ENCODE measurements at places on chromosomes 13 and 19. TPM values are rescaled to one million over a fixed set of nuclear protein-coding genes. Genes with fewer than 3 reads are reported as not detected.

DNA sequence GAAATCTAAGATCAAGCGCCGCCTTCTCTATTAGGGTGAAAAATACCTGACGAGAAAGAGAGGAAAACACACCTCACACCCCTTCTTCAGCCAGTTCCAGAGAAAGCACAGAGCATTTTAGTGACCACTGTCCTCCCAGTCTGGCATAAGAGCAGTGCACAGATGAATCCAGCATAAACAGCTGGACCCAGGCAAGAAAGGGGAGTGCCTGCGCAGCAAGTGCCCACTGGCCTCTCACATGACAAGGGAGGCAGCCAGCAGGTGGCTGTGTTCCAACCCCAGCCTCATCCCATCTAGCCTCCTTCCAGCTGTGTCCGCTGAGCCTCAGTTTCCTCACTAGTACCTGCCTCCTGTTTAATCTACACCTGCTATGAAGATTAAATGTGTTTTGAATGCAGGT, 8.0 kb downstream of the MED26 start:
- no peak for DNase-seq

DNA sequence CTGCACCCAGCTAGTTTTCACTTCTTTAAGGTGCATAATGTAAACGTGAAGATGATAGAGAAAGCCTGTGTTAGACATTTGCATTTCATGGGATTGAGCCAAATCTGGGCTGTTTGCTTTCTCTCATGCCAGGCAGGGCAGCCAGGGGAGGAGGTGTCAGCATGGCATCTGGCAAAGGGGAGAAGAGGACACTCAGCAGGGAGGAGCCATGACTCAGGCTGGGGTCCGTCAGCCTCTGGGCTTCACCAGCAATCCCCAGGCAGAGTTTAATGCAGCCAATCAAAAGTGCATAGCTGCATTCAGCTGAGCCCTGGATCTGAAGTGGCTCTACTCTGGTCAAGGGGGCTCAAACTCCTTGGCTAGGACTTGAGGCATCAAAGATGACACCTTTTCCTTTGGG, 23.5 kb downstream of the EBPL start:
- no peak for DNase-seq

GRCh38 chr13:36531746-36532486, 99.6 kb downstream of the CCNA1 start:
- DNase-seq: no peak

DNA sequence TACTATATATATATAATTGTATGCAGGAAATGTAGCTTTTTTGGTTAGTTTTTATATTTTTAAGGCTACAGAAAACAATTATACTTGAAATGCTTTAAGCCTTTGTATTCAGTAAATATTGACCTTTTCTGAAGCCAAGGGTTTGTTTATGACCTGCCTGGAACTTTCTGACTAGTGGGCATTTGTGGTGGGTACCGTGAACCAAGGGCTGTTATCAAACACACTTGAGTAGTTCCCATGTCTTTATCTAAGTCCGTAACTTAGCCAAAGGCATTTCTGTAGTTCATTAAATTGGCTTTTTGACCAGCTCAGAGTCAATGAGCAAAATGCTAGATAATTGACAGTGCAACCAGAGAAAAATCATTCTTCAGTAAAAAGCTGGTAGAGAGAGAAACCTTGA, 1444.2 kb upstream of the SLC10A2 start:
- DNase-seq: no peak

- DNase-seq: no peak
Observed at GRCh38 chr13:23320926-23321534, 112.5 kb downstream of the SACS start.

DNA sequence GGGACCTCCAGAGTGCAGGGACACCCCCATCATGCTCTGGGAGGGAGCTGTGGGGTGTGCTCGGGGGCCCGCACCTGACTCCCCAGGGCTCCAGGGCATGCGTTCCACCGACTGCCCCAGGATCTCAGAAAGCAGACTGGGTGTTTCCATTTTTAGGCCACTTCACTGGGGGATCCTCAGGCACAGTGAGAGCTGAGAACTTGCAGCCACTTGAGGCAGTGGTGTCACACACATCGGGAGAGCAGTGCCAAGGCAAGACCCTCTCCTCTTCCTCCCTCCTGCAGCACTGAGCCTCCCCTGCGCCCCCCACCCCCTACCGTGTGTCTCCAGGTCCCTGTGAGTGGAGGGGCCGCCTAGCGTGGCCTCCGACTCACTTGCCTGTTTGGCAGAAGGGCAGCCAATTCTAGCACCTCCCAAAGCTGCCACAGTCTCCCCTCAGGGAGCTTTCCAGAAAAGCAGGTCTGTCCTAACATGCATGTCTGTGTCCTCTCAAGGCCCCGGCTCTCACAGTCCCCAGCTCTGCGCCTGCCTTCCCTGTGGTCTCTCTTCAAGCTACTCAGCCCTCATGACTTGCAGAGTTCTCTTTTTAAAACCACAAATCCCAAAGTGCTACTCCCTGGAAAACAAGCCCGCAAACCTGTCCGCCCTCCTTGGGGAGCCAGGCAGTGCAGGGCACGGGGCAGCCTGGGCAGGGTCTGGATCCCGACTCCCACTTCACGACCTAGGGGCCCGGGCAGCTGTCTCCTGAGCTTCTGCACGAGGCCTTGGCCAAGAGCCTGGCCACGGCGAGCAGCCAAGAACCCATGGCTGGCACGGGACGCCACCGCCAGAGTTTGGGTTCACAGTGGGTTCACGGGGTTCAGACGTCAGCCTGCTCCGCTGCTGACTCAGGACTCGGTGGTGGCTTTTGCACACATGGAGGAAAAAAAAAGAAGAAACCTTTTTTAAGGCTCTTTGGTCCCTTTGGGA, 94.1 kb downstream of the STK24 start:
- no peak for DNase-seq

PCDH17 gene
- polyA plus RNA-seq: not detected

KLF1 gene
- 0.45 TPM for polyA plus RNA-seq
